ENCODE measurements at places on chromosomes 7 and 10.

GRCh38 chr7:154440651-154441050 lies 388.5 kb downstream of the DPP6 start:
- no peak for DNase-seq

DNA sequence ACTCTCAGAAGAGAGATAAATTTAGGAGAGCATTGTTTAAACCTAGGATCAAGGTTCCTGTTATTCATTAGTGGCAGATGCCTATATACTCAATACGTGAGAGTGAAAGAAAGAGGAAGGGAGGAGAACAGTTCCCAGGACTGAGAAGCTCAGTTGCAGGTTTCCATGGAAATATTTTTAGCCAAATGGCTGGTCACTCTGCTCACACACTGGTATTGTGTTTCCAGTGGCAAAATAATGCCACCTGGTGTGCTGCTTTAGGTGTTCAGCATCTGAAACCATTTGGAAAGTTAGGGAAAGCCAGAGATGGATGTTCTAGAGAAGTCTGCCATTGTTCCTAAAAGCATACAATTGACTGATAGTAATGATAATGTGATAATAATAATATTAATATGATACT lies 827.7 kb downstream of the SORCS3 start:
- DNase-seq: no peak

- no peak for DNase-seq
Measured at GRCh38 chr7:139820089-139820488, 9.0 kb upstream of the TBXAS1 start.

- DNase-seq: peak; percentile 35
Measured at GRCh38 chr10:132445516-132446194, 48.7 kb downstream of the PWWP2B start.

DNA sequence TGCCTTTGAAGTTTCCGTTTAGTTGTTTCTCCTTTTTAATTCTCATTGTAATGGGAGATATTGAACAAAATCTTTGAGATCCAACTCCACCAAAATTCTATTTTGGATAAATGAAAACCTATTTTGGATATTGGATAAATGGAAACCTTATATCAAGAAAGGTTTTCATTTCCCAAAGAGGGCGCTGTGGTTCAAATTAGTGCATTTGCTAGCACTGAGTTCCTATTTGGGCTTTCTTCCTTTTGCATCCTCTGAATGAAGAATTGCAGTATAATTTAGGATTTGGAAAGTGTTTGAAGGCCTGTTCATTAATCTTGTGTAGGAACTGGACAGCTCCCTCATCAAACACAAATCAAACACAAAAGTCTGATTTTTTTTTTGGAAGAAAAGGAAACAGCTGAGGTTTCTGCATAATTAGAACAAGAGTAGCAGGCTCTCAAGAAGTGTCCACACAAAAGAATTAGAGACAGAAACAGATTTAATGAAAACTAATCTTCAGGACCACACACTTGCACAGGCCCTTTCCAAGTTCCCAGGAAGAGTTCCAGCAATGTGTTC lies 80.8 kb upstream of the KLF14 start:
- DNase-seq: no peak

DNA sequence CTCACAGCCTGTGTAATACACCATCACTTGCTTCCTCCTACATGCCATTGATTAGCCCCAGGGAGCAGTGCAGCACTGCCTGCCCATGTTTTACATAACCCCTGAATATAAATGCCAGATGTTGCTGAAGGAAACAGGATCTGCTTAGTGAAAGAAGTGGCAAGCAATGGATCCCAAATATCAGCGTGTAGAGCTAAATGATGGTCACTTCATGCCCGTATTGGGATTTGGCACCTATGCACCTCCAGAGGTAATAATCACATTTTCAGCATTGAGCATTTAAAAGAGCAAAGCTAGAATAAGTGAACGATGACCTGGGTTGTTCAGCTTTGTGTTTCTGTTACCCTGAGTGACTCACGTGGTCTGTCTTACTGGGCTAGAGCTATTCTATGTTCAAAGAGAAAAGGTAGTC lies at the start of gene AKR1C4:
TSS of gene AKR1C4 (plus strand) at position 136 of the 412 bp plus-strand sequence. CDS start at position 167, 31 bp downstream.
- no peak for DNase-seq

All from NCI-H345 (cell line).